ENCODE measurements at places on chromosomes 7 and 10.
A peak's percentile ranks its signal among the peaks of the same experiment; 100 is the strongest.

DNA sequence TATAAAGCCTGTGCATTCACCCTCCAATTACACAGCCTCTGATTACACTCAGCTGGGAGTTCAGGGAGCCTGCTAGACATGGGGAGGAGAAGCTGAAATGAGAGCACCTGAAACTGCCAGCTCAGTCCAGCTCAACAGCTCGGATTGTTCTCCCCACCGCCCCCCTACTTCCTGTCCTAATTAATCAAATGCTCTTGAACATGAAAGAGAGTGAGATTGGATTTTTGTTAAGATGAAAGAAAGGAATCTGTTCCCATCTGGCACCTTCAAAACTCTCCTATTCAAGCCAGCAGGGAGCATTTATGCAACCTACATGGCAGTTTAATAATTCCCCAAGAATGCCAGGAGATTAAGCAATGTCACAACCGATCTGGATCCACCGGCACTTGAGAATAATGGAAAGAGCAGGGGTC is 98.0 kb downstream of the NPSR1 start:
- no peak for DNase-seq

DNA sequence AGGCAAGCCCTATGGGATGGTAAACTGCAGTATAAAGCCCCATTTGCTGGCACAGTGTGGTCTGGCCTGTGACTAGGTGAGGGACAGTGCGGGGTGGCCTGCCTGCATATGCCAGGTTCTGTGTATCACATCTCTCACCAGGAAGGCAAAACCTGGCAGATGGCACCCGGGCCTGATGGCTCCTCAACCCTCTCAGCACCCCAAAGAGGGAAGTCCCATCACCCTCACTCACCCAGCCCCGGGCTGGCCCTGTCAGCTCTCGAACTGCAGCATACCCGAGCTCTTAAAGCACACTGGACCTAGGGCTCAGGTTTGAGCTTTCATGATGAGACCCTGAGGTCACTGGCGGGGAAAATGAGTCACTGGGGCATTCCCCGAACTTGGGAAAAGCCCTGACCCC is 130.5 kb downstream of the LHPP start:
- DNase-seq, result no peak

DNA sequence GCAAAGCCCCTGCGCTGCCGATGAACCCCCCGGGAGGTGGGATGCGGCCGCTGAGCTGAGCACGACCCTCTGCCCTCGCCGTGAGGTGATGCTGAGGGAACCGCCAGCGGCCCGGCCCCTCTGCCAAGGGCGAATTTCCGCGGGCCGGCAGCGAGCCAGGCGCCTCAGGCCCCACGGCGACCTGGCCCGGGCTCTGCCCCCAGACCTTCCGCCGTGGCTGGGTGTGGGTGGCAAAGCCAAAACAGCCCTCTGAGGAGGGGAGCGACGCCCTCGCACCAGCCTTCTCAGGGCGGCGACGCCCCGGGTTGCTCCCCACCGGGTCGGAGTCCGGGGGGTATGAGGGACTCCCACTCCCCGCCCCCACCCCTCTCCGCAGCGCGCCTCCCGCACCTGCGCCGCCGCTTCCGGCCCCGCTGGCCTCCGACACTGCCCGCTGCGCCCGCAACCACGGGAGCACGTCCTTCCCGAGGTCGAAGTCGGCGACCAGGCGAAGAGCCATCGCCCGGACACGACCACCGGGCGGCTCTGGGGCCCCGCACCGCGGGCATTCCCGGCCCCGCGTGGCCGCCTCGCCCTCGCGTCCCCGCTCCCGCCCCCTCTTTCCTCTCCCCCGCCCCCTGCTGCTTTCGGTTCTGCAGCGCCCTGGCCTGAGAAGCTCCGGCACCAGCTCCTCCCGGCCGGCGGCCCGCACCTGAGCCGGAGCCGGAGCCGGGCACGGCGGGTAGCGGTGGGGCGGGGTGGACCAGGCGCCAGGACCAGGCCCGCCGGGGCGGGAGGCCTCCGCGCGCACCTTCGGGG is at the start of gene GSAP:
Gene GSAP, minus strand, starts transcription at position 527 of the 798 bp plus-strand sequence. Its CDS starts 28 bp downstream, at position 499.
- DNase-seq, result peak; percentile 24

DNA sequence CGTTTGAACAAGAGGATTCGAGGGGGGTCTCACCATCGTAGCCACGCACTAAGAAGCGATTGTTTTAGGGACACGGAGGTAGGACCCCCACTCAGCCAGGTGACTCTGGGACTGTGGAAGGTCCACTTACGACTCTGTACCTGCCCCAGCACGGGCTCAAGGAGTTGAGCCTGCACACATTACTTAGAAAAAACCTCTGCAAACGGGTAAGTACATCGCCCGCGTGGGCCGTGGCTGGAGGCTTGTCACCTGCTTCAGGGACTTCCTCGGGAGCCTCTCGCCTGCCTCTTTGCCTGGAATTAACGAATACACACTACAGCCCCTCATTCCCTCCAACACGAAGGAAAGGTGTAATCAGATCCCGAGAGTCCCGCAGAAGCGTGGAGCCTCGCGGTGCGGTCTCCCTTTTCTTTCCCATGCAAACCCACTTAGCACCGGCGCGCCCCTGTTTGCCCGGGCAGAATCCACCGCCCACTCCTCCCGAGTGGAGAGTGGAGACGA is 826 bp downstream of the PODXL start:
- no peak for DNase-seq

DNA sequence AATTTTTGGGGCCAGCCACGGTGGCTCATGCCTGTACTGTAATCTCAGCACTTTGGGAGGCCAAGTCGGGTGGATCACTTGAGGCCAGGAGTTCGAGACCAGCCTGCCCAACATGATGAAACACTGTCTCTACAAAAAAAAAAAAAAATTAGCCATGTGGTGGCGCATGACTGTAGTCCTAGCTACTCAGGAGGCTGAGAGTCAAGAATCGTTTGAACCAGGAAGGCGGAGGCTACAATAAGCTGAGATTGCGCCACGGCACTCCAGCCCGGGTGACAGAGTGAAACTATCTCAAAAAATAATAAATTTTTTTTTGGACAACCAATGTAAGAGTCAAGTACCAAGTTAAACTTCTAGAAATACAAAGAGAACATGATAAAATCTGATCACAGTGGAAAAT is 164.6 kb downstream of the AVL9 start:
- DNase-seq, result no peak

GRCh38 chr10:21399392-21400035 is 126.0 kb downstream of the SKIDA1 start:
- no peak for DNase-seq

- no peak for DNase-seq
Measured at GRCh38 chr10:89392974-89393373, 551 bp downstream of the IFIT1 start.

DNA sequence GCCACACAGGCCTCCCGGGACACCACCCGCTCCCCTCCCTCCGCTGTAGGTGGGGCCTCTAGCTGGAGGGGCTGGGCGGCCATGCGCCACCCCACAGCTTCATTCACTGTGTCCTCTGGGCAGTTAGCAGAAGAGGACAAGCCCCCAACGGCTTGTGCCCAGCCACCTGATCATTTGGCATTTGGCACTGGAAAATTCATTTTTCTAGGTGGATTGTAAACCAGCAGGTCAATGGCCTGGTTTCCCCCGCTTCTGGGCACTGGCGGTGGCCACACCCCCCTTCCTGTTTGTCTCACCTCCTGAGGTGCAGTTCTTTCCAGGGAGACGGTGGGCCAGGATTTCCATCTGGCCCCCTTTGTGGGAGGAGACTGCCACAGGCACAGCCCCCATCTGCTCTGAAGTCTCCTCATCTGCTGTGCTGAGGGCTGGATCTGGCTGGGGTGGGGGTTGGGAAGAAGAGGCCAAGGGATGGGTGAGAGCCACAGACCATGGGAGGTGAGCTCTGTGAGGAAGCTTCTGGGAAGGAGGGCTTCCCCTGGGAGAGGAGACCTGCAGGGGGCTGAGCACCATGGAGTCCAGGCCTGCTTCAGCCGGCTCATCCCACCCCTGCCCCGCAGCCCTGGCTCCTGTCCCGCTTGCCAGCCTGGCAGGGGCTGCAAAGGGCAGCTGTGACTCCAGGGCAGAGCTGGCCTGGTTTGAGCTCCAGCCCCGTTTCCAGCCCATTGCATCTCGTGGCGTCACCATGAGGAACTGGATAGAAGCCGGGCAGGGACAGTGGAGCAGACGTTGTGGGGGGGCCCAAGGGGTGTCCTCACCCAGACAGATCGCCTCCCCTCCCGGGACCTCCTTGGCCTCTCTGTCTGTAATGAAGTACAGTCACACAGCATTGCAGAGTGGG is 40.1 kb upstream of the SLC29A3 start:
- no peak for DNase-seq

- no peak for DNase-seq
Measured at GRCh38 chr7:71687831-71688599, 556.1 kb downstream of the GALNT17 start.

DNA sequence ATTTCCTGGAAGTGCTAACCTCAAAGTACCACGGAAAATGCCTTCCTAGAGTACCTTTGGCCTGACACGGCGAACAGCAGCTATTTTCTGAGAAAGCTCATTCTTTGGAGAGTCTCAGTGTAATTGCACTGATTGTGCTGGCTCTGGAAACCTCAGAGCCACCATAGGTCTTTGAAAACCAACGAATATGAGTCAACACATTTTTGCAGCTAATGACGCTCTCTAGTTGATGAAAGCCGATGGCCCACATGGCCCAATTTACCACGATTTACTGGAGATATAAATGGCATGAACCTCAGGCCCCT is 187.1 kb downstream of the ADARB2 start:
- no peak for DNase-seq

DNA sequence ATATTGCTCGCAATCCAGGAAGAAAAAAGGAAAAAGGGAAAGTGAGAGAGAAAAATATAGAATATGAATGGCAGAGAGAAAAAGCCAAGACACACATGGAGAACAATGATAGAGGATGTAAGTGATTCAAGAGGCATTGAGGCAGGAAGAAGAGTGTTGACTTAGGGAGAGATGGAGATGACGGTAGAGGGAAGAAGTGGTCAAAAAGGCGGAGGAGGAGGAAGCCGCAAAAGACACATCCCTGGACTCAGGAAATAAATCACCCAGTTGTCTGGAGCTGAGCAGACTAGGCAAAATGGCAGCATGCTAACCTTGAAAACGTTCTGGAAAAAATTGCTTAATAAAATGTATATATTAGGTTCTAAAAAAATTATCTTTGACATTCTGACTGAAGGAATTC is 17.7 kb upstream of the GPR37 start:
- no peak for DNase-seq

- no peak for DNase-seq
Measured at GRCh38 chr7:94276795-94277194, 117.9 kb upstream of the COL1A2 start.

DNA sequence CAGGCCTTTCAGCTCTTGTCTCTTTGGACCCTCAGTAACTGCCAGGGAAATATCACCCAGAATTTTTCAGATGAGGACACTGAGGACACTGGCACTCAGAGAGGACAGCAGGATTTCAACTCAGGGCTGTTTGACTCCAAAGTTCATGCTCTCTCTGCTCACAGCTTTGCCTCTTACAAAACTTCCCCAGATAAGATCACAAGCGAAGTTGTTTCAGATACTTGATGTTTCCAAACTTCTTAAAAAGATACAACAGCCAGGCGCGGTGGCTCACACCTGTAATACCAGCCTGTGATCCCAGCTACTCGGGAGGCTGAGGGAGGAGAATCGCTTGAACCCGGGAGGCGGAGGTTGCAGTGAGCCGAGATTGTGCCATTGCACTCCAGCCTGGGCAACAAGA is 32.4 kb upstream of the ZRANB1 start:
- DNase-seq, result no peak

DNA sequence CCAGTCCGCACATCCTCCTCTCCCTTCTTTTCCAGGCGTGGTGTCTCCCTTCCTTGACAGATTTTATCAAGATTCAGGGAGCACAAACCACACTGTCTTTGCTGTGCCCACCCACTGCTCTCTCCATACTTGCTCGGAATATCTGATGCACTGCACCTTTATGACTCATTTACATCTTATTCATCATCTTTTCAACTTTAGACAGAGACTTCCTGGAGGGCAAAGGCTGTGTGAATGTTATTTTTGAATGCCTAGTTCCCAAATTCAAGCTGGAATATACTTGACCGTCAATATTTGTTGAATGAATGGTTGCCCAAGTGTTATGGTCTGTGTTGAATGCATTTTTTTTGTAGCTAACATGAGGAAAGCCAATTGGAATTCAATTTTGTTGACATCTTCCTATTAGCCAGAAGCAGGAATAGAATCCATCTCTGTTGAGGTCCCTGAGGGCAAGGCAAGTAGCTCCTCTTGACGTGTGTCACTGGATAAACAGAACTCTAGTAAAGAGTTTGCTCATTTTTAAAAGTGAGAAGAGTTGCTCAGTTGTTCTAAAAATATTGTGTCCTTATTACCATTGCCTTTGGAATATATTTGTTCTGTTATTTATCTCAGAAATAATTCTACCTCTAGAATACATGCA is 95.0 kb downstream of the KLF6 start:
- DNase-seq, result no peak

DNA sequence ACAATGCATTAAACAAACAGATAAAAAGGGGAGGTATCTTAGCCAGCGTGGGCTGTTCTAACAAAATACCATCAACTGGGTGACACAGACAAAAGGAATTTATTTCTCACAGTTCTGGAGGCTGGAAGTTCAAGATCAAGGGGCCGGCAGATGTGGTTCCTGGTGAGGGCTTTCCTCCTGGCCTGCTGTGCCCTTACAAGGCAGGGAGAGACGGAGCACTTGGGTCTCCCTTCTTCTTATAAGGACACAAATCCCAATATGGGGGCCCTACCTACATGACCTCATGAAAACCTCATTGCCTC is 281.6 kb upstream of the KLF14 start:
- DNase-seq, result no peak

- DNase-seq, result no peak
Measured at GRCh38 chr10:53052521-53053164, 280.1 kb upstream of the MBL2 start.

DNA sequence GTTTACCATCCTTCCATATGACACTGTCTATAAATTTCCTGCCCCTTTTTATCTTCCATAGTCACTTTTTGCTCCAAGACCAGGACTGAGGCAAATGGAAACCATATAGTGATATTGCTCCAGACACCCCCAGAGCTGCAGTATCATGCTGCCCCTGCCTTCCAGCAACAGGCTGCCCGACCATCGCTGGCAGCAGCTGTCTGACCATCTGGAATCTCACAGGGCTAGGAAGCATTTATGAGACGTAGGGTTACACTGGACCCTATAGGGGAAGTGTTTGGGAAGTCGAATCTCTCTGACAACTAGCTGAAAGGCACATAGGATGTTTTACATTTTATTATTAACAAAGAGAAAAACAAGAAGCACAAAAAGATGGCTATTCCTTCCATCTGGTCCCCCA is 19.4 kb downstream of the ENO4 start:
- no peak for DNase-seq

GRCh38 chr10:95325863-95326262 is 35.1 kb upstream of the PDLIM1 start:
- DNase-seq, result no peak

Measured in stimulated activated CD8-positive, alpha-beta memory T cell treated with anti-CD3 and anti-CD28 coated beads, Interleukin-7, amount 100 ng/mL, for 1 hour (primary cell).